ENCODE measurements at places on chromosomes 6 and 20.

DNA sequence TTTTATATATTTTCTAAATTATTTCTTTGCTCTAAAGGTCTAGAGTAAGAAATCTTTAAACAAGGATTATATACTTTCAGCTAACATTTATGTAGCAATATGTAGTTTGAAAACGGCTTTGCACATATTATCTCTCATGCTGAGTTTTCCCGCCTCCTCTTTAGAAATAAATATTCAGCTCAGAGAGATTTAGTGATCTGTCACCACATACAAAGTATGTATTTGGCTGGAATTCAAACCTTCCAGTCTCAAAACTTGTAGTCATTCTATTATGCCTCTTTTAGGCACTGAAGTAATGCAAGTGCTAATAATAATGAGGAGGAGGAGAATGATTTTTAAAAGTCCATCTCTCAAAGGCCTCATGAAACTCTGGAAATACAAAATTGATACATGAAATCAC lies 525.0 kb downstream of the GRIK2 start:
- no peak for DNase-seq

DNA sequence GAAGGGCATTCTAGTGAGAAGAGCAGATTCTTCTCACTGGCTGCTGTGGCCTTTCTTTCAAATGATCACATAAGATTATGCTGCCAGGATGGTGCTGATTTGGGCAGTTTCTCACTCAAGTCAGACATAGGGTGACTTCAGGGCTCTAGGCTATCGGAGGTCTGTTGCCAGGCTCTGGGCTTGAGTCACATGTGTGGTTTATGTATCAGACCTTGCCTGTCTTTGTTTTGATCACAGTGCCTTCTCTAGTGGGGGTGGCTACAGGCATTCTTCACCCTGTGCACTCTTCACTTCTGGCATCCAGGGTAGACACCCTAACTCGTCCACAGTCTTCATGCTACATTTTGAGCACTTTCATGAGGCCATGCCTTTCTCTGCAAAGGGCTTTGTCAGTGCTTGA lies 823.7 kb upstream of the MAN1A1 start:
- no peak for DNase-seq

GRCh38 chr6:55499591-55499990 lies 79.4 kb downstream of the HMGCLL1 start:
- no peak for DNase-seq

DNA sequence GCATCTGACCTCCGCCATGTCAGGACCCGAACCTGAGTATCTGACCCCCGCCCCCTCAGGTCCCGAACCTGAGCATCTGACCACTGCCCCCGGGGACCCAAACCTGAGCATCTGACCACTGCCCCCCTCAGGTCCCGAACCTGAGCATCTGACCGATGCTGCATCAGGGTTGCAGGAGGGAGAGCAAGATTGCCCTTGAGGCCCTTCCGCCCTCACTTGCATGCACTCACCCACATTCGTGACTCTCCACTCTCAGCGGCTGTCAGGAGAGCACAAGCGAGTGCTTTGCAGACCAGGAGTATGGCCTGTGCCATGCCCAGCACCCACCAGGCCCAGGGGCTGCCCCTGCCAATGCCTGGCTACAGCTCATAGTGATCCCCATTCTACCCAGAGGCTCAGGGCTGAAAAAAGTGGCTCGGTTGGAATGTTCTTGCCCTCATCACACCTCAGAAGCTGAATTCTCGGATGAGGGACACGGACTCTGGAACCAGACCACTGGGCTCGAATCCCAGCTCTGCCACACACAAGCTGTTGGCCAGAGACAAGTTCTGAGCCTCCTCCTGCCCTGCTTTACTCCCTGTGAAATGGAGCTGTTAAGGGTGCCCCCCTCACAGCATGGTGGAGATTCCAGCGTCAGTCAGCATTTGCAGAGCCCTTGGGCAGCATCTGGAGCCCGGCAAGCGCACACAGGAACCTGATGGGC lies 82.1 kb downstream of the DLL1 start:
- DNase-seq: no peak

DNA sequence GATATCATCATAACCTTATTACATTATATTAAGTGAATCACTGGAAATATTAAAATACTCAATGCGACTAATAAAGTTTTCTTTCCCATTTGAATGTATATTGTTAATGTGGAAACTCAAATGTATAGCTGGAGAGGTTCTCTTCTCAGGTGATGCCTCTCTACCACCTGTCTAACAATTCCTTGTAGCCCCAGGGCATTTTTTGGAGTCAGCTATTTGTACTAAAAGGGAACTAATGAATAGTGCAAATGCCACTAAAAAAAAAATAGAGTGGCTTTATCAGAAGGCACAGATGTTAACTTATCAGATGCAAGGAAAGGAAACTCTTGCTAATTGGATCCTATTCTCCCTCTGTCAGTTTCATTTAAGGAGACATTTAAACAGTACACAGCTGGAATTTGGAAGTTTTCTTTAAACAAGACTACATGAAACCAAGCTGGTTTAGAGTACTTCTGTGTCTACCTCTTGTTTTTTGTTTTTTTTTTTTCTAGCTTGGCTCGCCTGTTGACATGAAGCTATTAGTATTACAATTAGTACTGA lies 897.0 kb upstream of the SLC35B3 start:
- no peak for DNase-seq

DNA sequence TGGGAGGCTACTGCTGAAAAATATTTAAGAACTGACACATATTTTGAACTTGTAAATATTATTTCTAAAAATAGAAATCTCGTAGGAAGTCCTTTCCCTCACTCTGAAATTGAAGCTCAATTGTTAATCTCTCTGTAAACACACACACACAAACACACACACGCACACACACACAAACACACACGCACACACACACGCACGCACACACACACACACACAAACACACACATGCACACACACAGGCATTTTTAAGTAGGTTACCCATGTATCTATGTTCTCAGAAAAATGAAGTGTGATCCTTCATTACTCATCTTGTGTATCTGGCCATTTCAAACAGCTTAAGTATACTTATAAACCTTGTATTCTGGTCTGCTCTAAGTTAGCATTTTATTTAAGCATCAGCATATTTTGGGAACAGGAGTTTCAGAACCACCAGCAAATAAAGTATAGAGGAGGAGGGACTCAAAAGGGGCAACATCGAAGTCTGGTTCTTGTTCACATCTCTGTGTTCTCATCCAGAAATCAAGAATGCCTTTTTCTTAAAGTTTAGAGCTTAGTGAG lies 11.6 kb downstream of the CCN6 start:
- DNase-seq: no peak

DNA sequence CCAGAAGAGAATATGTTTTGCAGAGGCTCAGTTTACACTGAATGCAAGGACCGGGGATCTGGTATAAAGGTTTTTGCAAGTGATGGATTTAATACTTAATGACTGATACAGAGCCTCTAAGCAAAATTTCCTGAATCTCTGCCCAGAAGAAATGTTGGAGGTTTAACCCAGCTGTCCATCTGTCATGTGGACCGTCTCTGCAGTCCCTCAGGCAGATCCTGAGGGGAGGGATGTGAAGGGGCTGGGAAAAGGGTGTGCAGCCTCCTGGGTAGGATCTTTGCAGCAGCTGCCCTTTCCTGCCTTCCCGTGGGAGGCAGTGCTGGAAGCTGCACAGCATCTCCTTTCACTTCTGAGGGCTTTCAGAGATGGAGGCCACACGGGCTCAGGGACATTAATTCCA lies 207.0 kb downstream of the SLC24A3 start:
- no peak for DNase-seq

DNA sequence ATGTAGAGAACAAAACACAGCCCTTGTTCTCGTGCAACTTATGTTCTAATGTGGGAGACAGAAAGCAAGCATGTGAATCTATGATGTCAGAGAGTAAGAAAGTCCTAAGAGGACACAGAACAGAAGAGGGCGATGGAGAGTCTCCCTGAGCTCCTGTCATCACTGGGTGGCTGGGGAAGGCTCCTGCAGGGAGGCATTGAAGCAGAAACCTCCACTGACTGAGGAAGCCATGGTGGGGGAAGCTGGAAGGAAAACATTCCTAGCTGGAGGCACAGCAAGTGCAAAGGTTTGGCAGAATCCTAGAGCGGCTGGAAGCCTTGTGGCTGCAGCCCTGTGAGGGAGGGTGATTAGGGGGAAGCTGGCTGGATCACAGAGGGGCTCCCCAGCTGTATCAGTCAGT lies 248.0 kb downstream of the CDH26 start:
- no peak for DNase-seq

DNA sequence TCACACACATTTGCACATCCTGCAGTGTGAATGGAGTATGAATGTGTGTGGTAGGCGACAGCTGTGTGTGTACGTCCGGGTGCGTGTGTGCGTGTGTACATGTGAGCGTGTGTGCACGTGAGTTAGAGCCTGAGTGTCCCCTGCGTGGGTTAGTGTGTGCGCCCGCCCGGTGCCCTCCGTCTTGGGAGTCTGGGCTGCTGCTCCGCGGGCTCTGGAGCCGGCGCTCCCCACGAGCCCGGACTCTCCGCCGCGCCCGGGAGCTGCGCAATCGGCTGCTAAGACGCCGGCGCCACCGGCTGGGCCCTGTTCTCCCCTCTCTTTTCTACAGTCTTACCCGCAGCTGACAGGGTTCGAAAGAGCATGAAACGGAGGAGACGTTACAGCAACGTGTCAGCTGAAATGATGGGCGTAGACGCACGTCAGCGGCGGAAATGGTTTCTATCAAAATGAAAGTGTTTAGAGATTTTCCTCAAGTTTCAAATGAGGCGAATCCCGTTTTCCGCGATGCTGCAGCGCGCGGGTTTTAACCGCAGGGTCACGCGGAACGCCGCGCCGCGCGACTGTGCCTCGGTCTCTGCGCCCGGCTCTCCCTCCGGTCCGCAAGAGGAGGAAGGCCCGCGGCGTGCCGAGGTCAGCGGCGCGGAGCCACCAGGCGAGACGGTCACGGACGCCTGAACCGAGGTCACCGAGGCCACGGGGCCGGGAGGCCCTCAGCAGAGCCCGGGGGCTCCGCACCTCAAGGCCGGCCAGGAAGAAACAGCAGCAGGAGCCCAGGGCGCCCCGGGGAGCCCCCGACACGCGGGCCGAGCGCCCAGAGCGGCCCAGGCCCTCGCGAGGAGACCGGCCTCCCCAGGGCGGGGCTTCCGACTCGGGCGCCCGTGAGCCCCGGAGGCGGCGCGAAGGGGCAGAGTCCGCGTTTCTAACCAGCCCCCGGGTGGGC lies 95.3 kb upstream of the BHLHE23 start:
- no peak for DNase-seq

DNA sequence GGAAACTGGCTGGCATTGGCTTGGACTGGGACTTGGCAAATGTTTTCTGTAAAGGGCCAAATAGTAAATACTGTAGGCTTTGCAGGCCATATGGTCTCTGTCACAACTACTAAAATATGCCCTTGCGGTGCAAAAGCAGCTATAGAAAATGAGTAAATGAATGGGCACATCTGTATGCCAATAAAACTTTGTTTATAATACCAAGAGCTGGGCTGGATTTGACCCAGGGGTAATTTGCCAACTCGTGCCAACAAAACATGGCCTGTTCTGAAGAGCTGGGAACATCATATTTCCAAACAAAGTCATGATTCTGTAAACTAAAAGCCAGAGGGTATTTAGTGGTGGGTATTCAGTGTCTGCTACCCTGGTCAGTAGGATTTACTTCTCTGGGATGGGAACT lies 320.1 kb upstream of the SOX4 start:
- no peak for DNase-seq

DNA sequence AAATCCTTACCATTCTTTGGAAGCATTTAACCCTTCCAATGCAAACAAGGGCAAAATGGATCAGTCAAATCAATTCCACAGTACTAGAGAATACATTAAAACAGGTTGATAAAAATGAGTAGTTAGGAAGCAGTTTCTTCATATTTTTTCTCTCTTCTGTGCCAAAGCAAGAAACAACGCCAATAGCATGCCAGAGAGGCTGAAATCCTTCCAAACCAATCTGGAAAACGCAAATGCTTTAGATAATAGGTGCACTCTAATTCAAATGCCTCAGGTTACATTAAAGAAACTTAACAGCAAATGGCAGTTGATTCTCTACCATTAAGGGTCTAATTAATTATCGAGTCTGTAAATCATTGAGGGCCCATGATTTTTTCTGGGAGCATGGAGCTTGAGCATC lies 755.2 kb downstream of the C6orf118 start:
- no peak for DNase-seq

GRCh38 chr6:144590532-144590931 lies 305.4 kb downstream of the UTRN start:
- no peak for DNase-seq

- DNase-seq: no peak
These were observed 312.0 kb downstream of the SOX4 start for GRCh38 chr6:21905531-21905930.

DNA sequence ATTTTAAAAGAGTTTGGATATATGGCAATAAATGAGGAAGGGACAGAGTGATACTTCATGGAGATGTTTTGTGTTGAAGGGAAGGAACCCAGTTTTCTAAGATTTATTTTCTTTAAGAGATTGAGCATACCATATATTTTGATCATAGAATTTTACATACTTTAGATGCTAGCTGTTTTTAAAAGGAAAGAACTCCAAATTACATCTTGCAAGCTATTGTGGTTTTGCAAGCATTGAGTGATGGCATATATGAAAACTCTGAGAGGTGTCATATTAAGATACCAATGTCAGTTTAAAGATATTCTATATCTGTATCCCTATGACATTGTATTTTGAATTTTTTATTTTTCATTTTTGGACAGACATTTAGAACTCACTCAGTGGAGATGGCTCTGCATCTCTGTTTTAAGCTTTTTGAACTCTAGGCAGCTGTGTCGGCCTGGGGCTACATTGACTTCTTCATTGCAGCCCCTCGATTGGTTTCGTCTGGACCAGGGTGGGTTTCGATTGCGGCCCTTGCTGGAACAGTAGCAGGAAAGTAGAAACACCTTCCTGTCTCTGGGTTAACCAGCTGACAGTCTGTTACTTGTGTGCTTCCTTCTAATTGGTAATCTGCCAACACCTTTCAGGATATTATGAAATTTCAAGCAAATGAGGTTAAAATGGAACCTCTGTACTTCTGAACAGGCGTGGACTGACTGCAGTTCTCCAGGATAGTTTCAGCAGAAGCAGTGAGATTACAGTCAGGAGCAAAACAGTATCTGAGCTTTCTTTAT lies 14.0 kb downstream of the IGF2R start:
- no peak for DNase-seq

DNA sequence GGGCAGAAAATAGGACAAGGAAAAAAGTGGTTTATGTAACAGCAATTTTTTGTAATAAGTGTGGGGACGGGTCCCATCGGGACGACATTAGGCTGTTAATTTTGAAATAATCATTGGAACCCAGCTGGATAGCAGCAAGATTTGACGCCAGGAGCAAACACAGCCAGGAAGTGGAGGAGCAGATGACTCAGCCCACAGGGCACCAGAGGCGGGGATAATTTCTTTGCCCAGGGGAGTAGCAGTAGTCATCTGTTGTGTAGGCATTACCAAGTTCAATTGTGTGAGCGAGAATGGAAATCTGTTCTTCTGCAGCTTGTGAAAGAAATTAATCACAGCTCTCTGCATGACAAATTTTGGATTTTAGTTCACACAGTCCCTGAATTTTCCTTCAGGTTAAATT lies 22.6 kb upstream of the RIN2 start:
- DNase-seq: no peak

GRCh38 chr6:106901062-106901461 lies 73.5 kb downstream of the CD24 start:
- DNase-seq: no peak
